ENCODE measurements at places on chromosomes 7 and 10.
A peak's percentile ranks its signal among the peaks of the same experiment; 100 is the strongest.

GRCh38 chr7:150378853-150379440 is at the start of gene ZNF775:
Gene ZNF775 (plus strand): TSS chr7:150379330. CDS start chr7:150388471, 9,141 bp downstream.
- no peak for DNase-seq

DNA sequence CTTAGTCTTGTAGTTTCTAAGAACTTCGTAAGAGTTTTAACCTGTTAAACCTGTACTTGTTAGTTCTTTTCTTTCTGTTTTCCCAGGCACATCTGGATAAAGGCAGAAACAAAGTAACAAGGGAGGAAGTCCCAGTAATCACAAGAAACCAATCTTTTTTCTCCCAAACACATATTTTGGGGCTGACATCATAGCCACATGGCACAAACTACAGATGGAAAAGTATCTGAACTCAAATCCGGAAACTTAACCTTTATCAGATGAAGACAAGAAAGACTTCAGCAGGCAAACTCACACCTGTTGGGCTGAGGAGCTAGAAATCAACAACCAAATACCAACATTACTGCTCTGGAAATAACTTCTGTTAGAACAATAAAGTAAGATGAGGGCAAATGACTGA is 67.1 kb downstream of the CUBN start:
- no peak for DNase-seq

- DNase-seq = no peak
Observed at GRCh38 chr7:110470420-110470819, 620.5 kb upstream of the LRRN3 start.

DNA sequence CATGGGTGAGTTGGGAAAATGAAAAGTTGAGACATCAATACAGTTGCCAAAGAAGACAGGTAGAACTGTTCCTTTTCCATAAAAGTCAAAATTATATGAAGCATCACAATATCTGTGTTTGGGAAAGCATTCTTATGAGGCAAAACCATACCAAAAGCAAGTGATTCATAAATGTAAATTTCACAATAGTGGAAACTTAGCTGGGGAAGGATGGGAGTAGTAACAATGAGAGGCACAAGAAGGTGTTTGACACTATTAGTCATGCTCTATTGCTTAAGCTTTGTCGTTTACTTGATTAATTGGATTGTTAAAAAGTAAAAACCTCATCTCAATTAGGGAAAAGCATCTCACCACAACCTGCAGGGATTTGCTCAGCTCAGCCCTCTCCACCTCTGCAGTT is 240.2 kb downstream of the C7orf25 start:
- no peak for DNase-seq

DNA sequence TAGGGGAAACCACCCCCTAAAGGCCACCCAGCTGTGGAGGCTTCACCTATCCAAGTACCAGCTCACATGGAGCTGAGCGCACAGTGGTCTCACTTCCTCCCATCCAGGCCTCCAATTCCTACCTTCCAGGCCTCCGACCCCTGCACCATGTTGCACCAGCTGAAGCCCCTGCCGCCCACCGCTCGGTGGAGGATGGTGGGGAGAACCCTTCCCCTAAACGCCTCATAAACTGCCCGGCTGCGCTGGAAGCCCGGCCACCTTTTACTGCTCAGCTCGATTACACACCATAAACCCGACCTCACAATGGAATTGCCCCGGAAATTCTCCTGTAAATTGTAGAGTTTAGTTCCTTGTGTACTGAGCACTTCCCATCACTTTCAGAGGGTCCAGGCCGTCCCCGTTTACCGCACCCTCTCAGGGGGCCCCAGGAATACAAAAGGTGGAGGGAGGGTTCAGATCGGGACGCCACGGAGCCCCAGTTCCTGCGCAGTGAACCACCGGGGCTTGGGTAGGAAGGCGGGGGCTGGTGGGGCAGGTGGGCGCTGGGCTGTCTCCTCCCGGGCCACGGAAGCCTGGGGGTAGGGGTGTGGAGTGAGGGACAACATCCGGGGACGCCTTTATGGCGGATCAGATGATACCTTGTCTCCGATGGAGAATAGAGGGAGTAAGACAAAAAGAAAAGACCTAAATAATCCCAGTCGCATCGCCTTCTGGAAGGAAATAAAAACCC is 1.4 kb upstream of the HOXA7 start:
- no peak for DNase-seq

- no peak for DNase-seq
Observed at GRCh38 chr7:97959046-97959445, 30.9 kb downstream of the OCM2 start.

DNA sequence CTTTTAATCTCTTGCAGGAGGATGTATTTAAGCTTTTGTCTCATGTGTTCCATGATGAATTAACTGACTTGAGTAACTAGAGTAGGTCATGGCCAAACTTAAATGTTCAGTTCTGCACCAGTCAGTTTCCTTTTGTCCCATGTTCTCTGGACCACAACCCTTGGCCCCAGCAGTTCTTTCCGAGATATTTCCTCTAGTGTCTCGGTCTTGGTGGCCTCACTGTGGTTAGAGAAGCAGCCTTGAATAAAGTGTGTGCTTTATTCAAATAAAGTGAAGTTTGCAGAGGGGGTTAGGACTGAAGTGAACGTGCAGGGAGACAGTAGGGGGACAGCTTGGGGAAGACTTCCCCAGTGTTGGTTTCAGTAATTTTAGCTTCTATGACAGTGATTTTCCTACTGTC is 9.3 kb downstream of the ZNF212 start:
- DNase-seq = no peak

DNA sequence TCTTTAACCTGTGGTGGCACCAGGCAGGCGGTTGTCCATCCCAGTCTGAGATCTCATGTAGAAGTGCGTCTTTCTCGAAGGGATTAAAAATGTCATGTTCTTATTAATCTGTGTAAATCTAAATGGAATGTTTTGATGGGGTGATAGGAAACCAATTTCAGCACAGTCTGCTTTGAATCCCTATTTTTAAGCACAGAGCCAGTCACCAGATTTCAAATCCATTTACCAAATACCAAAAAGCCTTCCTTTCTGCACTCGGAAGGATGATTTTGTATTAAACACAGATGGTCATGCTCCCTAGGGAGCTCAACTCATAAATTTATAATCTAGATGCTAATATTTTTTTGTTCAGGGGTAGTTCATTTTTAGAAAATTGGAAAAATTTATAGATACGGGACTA is 160.6 kb upstream of the AOAH start:
- DNase-seq = no peak

GRCh38 chr7:43735802-43736603 is 6.7 kb upstream of the COA1 start:
- peak; percentile 79 for DNase-seq

- DNase-seq = no peak
Observed at GRCh38 chr7:15104411-15105092, 202.0 kb upstream of the DGKB start.

DNA sequence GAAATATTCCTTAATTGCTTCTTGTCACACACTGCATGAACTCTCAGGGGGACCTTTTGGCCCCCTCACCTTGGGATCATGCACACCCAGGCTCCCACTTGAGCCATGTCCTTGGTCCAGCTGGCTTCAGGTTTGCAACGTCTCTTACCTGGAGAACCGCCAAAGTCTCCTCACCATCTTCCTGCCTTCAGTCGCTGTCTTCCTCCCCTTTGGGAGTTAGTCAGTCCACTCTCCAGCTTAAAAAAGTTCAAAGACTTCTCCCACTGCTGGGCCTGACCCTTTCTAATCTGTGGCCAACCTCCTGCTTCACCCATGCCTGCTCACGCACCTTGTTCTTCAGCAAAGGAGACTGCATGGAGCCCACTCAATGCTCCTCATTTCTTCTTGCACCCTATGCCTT is 82.6 kb upstream of the LRRC4 start:
- DNase-seq = no peak

GRCh38 chr10:89904755-89905154 is 203.4 kb downstream of the KIF20B start:
- DNase-seq = no peak

DNA sequence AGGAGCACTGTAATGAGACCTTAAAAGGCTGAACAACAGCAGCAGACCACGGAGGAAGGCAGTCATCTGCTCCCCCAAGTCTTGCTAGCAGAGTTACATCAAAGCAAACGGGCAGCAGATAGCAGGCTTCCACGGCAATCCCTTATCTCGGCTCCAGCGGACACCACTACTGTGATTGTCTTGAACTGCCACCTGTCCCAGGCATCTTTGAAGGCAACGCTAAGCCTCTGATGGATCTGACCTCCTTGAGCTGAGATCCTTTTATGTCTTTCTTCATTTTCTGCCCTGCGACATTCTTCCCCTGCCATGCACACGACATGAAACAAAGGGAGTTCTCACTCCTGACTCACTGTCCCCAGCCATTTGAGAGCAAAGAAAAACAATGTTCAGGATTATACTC is 111.7 kb downstream of the GLI3 start:
- no peak for DNase-seq

- DNase-seq = no peak
Observed at GRCh38 chr10:113005380-113005779, 55.3 kb downstream of the TCF7L2 start.

DNA sequence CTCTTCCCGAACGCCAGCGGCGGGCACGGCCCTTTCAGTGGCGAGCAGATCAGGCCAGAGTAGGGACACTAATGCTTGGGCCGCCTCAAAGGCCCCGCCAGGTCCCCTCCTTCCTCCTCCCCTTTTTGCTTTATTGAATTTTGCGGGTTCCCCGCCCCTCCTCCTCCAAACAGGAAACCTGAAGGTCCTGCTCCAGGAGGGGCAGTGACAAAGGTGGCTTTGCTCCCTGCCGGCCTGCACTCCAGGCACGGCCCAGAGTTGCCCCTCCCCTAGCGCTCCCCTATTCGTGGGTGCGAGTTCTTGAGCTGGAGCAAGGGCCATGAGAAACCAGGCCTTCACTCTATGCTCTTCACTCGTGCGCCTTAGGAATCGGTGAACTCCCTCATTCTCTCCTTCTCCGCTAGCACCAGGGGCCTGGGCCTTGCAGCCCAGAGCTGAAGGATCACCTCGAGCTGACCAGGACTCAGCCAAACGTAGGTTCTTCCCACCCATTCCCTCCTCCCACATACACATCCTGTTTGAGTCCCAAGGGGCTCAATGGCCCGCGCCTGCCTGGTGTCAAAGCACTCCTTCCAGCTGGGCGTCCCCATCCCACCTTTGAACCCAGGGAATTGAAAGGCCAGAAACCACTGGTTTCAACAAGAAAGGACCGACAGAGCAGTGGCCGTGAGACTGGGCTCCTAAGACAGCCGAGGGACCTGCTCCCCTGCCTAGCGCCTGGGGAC is 619 bp upstream of the HOXA6 start:
- DNase-seq = no peak

DNA sequence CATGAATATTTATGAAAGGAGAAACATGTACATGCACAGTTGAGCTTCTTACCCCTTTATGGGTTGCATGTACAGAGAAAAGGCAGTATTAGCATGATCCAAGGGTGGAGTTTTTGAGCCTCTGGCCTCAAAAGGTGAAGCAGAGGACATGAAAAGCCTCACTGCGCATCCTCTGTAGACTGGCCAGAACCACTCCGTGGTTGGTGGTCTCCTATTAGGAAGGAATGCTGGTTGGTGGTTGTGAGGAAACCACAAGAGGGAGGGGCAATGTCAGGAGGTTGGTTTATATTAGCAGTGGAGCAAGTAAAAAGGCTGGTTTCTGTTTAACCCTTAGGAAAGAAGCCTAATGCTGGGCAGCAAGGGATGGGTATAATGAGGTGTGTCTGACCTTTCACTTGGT is 37.5 kb downstream of the AHCYL2 start:
- DNase-seq = no peak

DNA sequence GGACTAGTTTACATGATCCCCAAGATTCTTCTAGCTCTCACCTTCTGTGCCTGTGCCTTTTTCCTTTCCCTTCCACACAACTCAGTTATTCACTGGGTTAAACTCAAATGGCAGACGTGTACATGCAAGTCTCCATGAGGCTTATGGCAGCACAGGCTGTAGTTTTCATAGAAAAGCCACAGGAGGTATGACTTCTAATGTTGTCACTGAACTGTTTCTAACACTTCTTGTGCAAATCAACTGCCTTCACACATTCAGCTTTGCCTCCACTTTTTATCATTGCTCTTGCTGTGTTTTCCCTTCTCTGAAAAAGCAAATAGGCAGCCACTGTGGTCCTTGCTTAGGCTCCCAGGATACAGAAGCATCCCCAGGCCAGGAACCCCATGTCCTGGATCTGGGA is 5.3 kb upstream of the GIMAP5 start:
- no peak for DNase-seq

- no peak for DNase-seq
Observed at GRCh38 chr10:112365451-112365850, 8.5 kb upstream of the ACSL5 start.

GRCh38 chr10:14806318-14806717 is 31.5 kb downstream of the CDNF start:
- no peak for DNase-seq

GRCh38 chr7:123485187-123485586 is 49.2 kb downstream of the IQUB start:
- no peak for DNase-seq

DNA sequence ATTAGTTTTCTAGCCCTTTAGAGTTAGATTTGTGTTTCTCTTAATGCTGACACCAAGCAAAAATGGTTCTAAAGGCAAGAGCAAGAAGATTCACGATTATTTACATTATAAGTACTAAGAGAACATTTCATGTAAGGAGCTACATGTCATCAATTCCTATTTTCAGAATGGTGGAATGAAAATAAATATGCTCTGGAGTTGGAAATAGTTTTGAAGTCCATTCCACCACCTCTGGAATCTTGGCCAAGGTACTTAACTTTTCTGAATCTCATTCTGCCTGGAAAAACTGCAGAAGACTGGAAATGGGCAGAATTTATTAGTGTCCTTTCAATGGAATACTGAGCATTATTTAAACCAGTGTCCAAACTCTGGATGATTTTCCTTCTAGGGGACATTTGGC is 125.1 kb upstream of the RAB11FIP2 start:
- no peak for DNase-seq

GRCh38 chr7:157501581-157501980 is 164.8 kb downstream of the DNAJB6 start:
- DNase-seq = no peak

- DNase-seq = no peak
Observed at GRCh38 chr7:142542942-142543341, 206.3 kb upstream of the PRSS1 start.

DNA sequence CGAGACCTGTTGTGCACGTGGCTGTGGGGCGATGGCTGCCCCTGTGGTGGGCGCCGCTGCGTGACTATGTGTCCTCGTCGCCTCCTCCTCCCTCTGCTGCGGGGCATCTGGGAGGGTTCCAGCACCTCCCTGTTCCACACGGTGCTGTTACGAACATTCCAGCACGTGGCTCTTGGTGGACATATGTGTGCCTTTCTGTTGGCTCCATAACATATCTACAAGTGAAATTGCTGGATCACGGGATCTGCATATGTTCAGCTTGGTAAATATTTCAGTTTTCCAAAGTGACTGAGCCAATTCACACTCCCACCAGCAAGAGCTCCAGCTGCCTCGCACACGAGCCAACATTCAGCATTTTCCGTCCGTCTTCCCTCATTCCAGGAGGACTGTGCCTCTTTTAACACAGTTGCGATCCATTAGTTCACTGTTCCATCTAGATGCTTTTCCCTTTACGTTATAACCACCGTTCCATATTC is 25.1 kb downstream of the SNX8 start:
- no peak for DNase-seq

GRCh38 chr10:126749015-126749655 is 78.6 kb upstream of the C10orf90 start:
- no peak for DNase-seq

All from GM12864 (cell line).